ENCODE measurements at places on chromosomes 13 and 19.
A peak's percentile ranks its signal among the peaks of the same experiment; 100 is the strongest.

DNA sequence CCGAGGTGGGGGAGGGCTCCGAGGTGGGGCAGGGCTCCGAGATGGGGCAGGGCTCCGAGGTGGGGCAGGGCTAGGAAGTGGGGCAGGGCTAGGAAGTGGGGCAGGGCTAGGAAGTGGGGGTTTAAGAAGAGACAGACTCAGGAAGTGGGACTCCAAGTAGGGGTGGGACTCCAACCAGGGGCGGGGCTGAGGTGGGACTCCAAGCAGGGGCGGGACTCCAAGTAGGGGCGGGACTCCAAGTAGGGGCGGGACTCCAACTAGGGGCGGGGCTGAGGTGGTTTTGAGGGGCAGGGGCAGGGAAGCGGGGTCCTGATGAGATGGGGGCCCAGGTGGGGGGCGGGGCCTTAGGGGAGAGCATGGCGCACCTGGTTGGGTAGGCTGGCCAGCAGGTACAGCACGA is 13.6 kb downstream of the CFD start:
- DNase-seq, result no peak

GRCh38 chr13:82772816-82773215 is 1109.5 kb downstream of the SLITRK1 start:
- no peak for DNase-seq

DNA sequence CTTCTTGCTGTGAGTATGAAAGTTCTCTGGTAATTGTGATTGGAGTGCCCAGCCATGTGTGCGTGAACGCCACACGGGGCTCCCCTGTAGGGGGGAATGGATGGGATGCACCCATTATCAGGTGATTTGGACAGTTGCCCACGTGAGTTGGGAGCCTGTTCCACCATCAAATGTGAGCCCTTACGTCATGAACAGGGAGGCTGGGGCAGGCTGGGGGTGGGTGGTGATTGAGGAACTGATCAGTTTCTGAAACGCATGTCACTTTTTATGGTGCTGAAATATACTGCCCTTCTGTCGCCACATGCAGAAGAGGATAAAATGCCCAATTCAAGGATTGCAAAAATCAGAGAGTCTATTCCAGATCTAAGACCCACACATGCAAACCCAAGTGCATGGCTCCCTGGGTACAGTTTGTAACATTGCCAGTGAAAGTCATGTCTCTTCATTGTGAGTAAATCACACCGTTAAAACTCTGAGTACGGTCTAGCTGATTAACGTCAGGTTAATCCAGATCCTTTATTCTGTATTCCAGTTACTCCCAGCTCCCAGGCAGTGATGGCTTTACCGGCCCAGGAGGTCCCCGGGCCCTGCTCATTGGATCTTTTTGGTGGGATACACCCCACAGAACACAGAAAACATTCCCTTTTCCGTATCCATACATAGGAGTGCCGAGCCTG is 90.2 kb downstream of the RAB20 start:
- no peak for DNase-seq

DNA sequence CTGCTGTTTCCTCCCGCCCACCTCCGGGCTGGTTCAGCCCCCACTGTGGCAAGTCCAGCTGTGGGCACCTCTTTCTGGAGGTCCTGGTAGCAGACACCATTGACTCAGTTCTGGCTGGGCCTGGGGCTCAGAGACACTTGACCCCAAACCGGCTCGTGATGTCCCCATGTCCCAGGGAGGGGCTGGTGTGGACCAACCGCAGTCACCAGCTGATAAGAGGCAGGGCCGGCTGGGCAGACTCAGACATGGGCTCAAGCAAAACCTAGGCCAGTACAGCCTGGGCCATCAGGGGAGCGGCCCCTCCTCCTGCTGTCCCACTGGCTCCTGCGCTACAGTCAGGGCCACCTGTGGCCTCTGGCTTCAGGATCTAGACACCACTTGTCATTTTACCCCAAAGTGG is 19.8 kb upstream of the TMEM160 start:
- DNase-seq, result no peak

GRCh38 chr19:39347332-39348164 is 5.3 kb downstream of the SAMD4B start:
- DNase-seq, result no peak

GRCh38 chr19:45953676-45954075 is 20.0 kb downstream of the NOVA2 start:
- DNase-seq, result no peak

DNA sequence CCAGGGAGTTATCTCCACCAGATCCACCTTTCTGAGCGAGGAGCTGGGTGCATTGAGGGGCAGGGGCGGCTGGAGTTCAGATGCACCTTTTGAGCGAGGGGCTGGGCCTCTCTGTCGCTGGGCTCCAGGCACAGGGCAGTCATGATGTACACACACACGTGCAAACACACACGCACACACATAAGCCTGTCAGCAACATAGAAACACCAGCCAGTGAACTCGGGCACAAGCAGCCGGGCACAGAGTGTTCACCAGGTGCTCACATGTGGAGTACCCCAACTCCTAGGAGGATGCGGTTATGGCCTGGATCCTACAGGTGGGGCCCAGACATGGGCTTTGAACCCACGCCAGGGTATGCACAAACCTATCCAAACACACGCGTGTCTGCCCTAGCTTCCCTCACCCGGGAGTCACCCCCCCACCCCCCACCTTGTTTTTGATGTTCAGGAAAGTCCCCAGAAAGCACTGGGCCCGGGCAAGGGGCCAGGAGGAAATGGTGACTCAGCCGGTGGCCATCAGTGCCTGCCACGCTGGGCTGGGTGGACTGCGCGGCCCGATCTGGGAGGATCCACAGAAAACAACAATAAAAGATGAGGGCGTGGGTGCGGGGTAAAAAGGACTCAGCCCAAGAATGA is 13.3 kb downstream of the ARRDC2 start:
- DNase-seq, result peak; percentile 54
